ENCODE measurements at places on chromosomes 6 and 20. TPM values are rescaled to one million over a fixed set of nuclear protein-coding genes. Genes with fewer than 3 reads are reported as not detected.

Gene TTLL9
- not detected for total RNA-seq

Gene TREML1
- total RNA-seq: not detected

Gene SFTA2
- total RNA-seq: not detected

Gene CCN5
- total RNA-seq: not detected

GRCh38 chr6:20706939-20707485, 172.8 kb downstream of the CDKAL1 start:
- ATAC-seq: no peak

DNA sequence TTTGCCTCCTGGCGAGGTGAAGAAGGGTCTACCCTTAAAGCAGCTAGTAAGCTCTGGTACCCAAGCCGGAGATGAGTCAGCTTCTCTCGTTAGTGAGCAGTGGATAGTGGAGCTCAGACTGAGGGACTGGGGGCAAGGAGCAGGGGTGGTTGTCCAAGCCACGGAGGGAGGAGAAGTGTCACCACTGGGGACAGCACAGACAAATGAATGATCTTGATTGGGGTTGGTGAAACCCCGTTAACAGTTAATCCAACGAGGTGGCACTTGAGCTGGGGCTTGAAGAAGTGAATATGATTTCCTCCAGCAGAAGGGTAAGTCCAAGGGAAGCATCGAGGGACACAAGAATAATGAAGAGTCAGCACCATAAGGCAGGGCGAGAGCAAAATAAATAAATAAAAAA, 43.0 kb downstream of the JARID2 start:
- ATAC-seq: no peak

- peak; percentile 67 for ATAC-seq
Measured at GRCh38 chr6:33126101-33126714, 50.4 kb downstream of the HLA-DPB1 start.

DNA sequence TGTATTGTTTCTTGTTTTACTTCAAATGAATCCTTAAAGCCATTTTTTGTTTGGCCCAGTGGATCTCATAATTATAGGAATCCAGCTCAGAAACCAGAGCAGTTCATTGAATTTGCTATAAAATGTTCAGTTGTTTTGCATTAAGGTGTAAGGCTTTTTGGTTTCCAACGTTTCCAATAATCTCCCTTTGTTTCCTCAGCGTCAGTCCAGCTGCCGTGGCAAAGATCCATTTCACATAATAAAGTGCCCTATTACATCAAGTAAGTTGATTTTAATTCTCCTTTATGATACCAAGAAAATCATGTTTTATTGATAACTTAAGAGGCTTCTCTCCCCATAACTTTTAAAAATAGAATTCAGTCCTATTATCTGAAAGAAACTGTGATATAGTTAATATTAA, 472.6 kb downstream of the UTRN start:
- ATAC-seq: no peak

Gene HDGFL1
- total RNA-seq: not detected

- ATAC-seq: no peak
Measured at GRCh38 chr6:593907-594212, 63.0 kb downstream of the HUS1B start.

Gene DPPA5
- not detected for total RNA-seq

DNA sequence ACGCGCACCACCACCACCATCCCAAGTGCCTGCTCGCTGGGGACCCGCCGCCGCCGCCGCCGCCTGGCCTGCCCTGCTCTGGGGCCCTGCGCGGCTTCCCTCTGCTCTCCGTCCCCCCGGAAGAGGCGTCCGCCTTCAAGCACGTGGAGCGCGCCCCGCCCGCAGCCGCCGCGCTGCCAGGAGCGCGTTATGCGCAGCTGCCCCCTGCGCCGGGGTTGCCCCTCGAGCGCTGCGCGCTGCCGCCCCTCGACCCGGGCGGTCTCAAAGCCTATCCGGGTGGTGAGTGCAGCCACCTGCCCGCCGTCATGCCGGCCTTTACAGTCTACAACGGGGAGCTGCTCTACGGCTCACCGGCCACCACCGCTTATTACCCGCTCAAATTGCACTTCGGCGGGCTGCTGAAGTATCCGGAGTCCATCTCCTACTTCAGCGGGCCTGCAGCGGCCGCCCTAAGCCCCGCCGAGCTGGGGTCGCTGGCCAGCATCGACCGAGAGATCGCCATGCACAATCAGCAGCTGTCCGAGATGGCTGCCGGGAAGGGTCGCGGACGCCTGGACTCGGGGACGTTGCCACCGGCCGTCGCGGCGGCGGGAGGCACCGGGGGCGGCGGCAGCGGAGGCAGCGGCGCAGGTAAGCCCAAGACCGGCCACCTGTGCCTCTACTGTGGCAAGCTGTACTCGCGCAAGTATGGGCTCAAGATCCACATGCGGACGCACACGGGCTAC, 7.2 kb downstream of the PRDM13 start:
- peak; percentile 69 for ATAC-seq

Gene EPB41L1
- total RNA-seq: 0.26 TPM

GRCh38 chr6:134247844-134248580, 69.9 kb downstream of the SGK1 start:
- no peak for ATAC-seq

Gene FAM210B
- total RNA-seq: 2.2 TPM

- ATAC-seq: no peak
Measured at GRCh38 chr6:55047451-55048044, 126.8 kb upstream of the HCRTR2 start.

DNA sequence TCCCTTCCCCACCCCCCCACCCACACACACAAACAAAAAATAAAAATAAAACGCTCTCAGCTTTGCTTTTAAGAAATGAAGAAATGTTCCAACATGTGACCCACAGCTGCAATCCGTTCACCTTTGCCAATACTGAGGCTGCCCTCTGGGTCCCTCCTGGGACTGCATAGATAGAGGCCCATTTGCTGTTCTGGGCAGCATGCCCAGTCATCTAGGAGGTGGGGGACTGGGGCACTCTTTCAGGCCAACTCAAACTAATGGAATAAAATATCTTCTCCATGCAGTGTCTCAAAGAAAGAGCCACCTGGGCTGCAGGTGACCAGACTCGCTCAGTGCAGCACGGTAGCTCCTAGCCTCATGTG, 79.9 kb downstream of the SLC22A3 start:
- no peak for ATAC-seq

Gene SIGLEC1
- not detected for total RNA-seq

- ATAC-seq: no peak
Measured at GRCh38 chr6:165685302-165685701, 22.3 kb upstream of the PDE10A start.

GRCh38 chr6:48099713-48100587, 11.0 kb downstream of the PTCHD4 start:
- no peak for ATAC-seq

Gene MROH8
- total RNA-seq: 2.0 TPM

DNA sequence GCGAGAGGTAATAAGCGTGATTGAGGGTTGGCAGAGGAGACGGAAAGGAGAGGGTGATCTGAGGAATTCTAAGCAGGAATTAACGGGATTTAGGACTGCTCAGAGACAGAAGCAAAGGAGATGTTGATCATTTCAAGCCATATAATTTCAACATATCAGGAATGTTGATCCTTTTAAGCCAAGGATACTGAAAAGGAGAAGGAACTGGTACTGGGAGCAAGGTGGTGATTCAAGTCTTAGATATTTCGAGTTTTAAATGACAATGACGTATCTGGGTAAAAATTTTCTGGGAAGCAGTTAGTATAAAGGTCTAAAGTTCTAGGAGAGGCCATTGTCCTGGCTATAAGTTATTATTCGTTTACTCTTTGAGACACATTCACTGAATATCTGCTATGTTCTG, 91.3 kb upstream of the OGFRL1 start:
- ATAC-seq: no peak

Gene UBD
- 3.7 TPM for total RNA-seq

GRCh38 chr6:52590152-52590891, 13.5 kb upstream of the TRAM2 start:
- ATAC-seq: no peak

GRCh38 chr6:160253714-160254113, 4.9 kb downstream of the SLC22A2 start:
- peak; percentile 52 for ATAC-seq

DNA sequence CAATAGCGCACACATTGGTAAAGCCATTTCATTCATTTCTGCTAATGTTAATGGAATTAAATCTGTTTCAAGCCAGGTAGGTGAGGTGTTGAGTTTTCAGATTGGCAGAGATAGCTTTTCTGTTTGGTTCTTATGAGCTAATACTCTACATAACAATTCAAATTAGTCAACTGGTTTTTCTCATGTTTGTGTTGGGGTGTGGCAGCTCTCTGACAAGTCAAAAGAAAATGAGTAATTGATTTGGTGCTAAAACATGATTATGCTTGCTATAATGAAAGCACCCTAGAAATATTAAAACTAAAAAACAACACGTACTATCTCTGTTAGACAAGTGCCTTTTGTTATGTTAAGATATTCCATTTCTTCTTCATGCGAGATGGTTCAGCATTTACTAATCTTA, 13.6 kb downstream of the PPP1R14C start:
- no peak for ATAC-seq

Gene MAFB
- total RNA-seq: not detected

Gene DNAH8
- 0.03 TPM for total RNA-seq

DNA sequence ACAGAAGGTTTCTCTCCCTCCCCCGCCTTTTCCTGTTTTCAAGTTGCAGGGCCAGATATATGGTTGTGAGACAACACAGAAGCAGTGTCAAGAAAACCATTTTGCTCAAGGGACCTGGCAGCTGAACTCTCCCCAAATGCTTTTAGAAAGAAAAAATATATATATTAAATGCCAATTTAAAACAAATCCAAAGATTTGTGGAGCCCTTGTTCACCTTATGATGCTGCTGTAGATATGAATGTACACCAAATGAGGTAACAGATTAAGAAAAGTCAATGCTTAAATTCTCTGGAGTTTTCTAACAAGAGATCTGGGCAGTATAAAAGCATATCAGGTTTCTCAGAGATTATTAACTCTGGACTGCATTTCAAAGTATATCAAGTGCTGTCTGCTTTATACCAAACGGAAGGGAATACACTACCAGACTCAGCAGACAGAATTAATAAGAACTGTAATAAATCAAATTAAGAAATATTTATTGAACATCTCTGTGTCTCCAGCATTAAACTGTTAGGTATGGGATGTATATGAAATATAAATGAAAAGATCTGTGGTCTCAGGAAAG, 357.5 kb downstream of the HDGFL1 start:
- no peak for ATAC-seq

Gene MACROD2
- total RNA-seq: not detected

Gene ZNF391
- 2.0 TPM for total RNA-seq

DNA sequence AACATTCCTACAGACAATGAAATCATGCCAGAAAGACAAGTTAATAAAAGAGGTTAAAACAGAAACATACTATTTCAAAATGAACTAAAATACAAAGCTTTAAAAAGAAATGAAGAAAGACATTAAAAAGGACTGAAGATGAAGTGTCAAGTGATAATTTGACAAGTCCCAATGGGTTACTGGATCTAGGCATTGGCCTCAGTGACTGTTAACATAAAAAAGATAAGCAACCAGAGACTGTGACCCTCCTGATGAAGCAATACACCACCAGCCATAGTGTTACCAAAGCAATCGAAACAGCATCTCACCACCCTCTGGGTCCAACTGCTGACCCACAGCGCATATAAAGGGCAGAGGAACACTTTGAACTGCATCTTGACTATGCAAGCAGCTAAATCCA, 130.3 kb downstream of the FIG4 start:
- no peak for ATAC-seq

DNA sequence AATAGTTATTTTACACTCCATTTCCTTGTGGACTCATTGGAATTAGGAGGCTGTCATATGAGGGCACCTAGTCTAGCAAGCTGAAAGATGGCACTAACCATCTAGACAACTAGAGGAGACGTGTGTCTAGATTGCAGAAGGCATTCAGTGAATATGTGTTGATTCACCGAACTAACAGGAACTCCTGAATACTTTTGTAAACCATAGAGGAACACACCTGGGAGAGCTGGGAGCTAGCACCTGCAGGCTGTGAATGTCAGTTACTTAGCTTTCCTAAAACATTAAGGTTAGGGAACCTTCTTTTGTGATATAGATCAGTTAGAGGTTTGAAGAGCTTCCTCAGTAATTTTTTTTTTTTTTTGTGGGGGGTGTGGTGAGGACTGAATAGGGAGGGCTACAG, 7.7 kb downstream of the OPN5 start:
- ATAC-seq: no peak

GRCh38 chr20:57139342-57140093, 126.9 kb downstream of the BMP7 start:
- no peak for ATAC-seq

Gene OR2J3
- total RNA-seq: not detected

DNA sequence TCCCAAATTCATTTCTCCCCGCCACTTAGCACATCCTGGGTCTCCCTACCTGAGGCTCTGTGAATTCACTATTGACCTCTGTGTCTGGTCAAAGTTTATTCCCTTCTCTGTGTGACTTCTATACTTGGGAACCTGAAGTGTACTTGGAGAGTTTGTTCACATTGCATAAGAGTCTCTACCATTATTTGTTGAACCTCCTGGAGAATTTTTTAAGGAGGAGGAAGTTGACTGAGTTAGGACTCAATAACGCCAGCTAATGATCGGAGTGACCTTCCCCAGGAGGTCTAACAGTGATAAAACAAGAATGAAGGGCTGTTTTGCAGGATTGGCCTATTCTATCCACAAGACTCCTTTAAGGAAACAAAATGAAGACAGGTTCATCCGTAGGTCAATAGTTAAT, 23.6 kb downstream of the STMND1 start:
- no peak for ATAC-seq

DNA sequence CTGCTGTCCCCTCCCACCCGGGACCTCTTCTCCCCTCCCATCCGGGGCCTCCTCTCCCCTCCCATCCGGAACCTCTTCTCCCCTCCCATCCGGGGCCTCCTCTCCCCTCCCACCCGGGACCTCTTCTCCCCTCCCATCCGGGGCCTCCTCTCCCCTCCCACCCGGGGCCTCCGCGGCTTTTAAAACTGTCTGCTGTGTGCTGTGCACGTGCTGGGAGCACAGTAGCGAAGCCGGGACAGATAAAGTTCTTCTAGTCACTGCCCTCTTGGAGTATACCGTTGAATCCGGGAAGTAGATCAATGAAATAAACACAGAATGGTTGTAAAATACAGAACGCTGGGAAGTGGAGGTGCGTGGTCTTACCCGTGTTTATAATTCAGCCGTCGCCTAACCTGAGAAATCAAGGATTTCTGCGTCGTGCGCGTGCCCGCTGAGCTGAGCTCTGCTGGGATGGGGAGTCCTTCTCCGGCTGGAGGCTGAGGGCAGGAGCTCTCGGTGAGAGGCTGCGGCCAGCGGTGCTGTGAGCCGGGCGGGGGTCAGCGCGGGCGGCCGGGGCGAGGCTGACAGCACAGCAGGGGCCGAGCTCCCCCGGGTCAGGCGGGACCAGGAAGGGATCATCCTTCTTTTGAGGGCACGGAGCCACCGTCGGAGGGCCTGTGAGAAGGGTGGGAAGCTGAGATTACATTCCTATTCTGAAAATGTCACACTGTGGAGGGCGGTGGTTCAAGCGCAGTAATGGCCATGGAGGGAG, 19.6 kb upstream of the KIF25 start:
- no peak for ATAC-seq

Gene OR2H1
- total RNA-seq: not detected

Gene ROS1
- not detected for total RNA-seq
